ENCODE measurements at places on chromosomes 3 and 15. TPM values are rescaled to one million over a fixed set of nuclear protein-coding genes. Genes with fewer than 3 reads are reported as not detected.

CASR gene
- not detected for total RNA-seq

ZNF35 gene
- total RNA-seq, result 8.2 TPM

CYP8B1 gene
- not detected for total RNA-seq

XCR1 gene
- total RNA-seq, result 0.15 TPM

GP9 gene
- not detected for total RNA-seq

MESP2 gene
- not detected for total RNA-seq

GPR27 gene
- 5.0 TPM for total RNA-seq

HDGFL3 gene
- 70.9 TPM for total RNA-seq

GCSAM gene
- not detected for total RNA-seq

GOLGA8J gene
- total RNA-seq, result not detected

GABRR3 gene
- total RNA-seq, result not detected

GOLGA6L7 gene
- total RNA-seq, result not detected

ARHGAP31 gene
- total RNA-seq, result 26.8 TPM

SNX22 gene
- total RNA-seq, result 1.7 TPM

FETUB gene
- total RNA-seq, result not detected

NLGN1 gene
- total RNA-seq, result 9.3 TPM

DPPA2 gene
- not detected for total RNA-seq

FNDC3B gene
- 49.7 TPM for total RNA-seq

GOLGA8N gene
- 3.8 TPM for total RNA-seq

CAND2 gene
- total RNA-seq, result 42.0 TPM

CHRFAM7A gene
- total RNA-seq, result 8.9 TPM

MKRN2OS gene
- not detected for total RNA-seq

ADAMTSL3 gene
- total RNA-seq, result 41.2 TPM

PSMA4 gene
- 198 TPM for total RNA-seq

HTR3E gene
- total RNA-seq, result not detected

BCHE gene
- total RNA-seq, result 9.7 TPM

CNTN3 gene
- total RNA-seq, result 0.29 TPM
